Mesenchymal stem cell (in vitro differentiated cells and primary cell): ENCODE measurements at places on chromosomes 6 and 20.

DNA sequence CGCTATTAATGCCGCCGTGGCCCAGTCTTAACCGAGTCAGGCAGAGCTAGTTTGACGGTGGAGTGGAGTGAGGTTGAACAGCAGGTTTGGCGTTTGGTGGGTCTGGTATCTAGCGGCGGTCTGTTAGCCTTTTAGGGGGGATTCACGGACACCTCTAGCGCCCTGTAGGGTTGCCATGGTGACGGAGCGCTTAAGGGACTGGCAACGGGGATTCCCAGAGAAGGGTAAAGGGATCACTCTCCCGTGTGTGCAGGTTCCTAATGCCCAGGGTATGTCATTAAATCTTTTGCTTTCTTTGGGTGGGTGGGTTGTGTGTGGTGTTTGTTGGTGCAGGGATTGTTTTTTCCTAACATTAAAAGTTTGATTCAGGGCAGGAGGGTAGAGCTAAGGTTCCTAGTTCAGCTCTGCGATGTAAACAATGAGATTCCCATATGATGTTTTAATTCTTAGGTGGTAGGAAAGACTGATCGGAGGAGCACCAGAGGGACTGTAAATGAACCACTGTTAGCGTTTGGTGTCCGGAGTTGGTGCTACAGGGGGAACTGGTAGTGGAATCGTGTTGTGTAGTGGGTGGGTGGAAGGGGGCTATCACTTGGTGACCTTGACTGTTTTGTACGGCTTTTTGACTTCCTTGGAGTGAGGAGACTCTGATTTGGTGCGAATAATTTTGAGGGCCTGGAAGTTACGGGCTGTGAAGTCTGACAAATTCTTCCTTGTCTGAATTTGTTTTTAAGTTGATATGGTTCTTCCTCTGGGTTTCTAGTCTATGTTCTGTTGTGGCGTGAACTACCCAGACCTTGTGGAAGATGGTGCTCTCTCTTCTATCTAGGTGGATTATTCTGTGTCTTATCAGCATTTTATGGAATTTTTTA is 5.0 kb downstream of the BRD2 start:
- peak; percentile 74 for DNase-seq

DNA sequence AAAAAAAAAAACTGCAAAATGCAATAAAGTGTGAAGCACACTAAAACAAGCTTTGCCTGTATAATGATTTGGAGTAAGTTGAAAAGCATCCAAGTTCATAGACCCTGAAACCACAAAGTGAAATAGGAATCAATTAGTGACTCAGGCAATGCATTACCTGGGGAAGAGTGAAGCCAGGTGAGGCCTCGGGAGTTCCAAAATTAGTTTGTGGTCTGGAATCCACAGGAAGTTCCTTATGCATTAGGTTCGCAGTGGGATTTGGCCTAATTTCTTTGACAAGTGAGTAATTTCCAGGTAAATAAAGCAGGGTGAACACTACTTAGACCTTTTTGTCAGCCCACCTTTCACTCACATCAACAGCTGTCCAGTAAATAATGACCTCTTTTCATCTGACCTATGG is 490.8 kb downstream of the CBLN4 start:
- DNase-seq: no peak

DNA sequence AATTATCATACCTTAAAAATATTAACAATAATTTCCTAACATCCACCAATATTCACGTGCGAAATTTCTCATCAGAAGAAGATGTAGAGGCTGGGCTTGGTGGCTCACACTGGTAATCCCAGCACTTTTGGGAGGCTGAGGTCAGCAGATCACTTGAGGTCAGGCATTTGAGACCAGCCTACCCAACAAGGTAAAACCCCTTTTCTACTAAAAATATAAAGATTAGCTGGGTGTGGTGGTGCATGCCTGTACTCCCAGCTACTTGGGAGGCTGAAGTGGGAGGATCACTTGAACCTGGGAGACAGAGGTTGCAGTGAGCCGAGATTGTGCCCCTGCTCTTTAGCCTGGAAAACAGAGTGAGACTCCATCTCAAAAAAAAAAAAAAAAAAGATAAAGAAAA is 36.1 kb upstream of the JAG1 start:
- DNase-seq: no peak

DNA sequence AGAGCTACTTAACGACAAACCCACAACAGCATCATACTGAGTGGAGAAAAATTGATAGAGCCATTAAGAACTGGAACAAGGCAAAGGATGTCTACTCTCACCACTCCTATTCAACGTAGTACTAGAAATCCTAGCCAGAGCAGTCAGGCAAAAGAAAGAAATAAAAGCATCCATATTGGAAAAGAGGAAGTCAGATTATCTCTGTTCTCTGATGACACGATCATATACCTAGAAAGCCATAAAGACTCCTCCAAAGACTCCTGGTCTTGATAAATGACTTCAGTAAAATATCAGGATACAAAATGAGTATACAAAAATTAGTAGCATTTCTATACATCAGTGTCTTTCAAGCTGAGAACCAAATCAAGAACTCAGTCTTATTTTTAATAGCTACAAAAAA is 17.0 kb upstream of the FHL5 start:
- DNase-seq: no peak

- no peak for DNase-seq
Measured at GRCh38 chr20:2778602-2779321, 21.7 kb downstream of the CPXM1 start.

DNA sequence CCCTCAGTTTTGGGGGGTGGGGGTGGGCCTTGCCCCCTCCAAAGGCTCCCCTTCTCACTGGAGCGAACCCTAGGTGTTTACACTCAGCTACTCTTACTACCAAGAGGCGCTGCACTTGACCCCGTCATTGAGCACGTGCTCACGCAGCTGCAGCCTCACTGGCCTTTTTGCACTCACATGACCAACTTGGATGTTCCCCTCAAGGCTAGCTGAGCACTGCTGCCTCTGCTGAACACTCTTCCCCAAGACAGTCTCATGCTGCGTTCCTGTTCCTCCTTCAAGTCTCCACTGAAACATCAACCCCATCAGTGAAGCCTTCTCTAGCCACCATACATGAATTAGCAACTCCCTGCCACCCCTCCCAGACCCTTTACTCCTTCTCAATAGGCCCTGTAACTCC is 4.0 kb downstream of the SOD2 start:
- DNase-seq: peak; percentile 18

DNA sequence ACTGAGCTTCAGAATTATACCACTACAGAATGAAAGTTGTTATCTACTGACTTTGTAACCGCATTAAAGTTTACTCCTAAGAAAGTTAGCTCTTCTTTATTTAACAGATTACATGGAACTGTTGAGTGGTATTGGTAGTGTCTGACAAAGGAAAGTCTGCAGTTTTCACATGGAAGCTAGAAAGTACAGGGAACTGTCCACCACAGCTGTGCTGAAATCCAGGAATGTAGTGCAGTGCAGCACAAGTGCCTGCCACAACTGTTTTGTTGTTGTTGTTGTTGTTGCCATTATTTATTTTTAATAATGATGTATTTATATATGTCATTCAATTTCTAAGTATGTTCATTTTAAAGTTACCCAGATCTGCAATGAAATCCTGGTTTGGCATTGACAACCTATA is 464.9 kb downstream of the TBC1D32 start:
- DNase-seq: peak; percentile 8

- DNase-seq: no peak
Measured at GRCh38 chr6:98838032-98838431, 3.7 kb downstream of the POU3F2 start.
